ENCODE measurements at places on chromosomes 12 and 14.

GRCh38 chr12:95718006-95718431 lies 72.5 kb downstream of the NTN4 start:
- no peak for DNase-seq

DNA sequence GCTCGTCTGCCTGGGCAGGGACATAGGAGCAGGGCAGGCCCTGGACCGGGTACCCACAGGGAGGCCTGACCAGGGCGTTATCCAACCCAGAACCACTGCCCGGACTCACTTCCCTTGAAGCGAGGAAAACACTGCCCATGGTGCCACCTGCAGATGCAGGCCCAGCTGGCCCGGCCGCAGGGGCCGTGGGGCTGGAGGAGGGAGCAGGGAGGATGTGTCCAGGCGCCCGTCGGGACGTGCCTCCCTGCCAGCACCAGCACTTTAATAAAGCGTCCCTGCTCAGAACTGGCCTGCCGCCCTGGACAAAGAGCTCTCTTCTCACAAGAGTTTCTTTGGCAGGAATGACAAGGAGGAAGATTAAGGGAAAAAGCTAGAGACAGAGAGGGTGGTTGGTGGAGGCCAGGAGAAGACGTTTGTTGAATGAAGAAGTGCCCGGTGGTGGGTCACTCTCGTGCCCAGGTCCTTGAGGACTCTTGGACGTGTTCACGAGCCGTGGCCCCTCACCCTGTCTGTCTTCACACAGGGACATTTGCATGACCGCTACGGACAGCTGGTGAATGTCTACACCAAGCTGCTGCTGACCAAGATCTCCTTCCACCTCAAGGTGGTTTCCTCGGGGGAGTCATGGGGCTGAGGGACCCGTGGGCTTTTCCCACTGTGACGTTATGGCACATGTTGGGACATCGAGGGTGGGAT lies 14.2 kb downstream of the HIP1R start:
- no peak for DNase-seq

DNA sequence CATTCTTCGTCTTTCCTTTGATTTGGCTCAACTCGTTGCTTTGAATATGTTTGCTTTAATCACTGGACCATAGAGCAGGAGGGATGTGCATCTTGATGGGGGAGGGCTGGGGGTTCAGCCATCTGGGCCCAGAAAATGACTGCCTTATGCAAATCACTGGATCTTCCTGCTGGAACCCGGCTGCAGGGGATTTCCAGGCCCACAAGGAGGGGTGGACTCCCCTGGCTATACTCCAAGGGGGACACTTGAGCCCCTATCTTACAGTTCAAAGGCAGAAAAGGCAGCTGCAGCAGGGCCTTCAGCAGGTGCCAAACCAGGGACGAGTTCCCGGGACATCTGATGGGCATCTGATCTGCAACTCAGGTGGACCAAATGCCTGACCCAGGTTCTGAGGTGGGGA lies 122.5 kb downstream of the DICER1 start:
- DNase-seq = no peak

DNA sequence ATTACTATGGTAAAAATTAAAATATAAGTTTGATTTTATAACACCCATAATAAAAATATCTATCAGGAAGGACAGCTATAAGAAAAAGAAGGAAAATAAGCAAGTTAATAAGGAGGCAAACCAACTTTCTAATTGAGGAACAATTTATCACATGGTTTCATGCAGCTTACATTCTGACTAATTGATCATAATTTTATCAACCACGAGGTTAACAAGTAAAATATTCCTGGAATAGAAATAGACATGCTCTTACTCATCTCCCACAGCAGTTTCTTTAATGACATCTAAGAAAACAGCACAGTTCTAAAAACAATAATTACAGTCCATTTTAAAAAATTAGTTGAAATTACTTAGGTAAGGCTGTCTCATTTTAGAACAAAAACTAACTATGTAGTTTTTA lies 130.8 kb upstream of the KRR1 start:
- no peak for DNase-seq

- peak; percentile 24 for DNase-seq
Observed at GRCh38 chr12:108565146-108565545, 2.8 kb downstream of the ISCU start.

DNA sequence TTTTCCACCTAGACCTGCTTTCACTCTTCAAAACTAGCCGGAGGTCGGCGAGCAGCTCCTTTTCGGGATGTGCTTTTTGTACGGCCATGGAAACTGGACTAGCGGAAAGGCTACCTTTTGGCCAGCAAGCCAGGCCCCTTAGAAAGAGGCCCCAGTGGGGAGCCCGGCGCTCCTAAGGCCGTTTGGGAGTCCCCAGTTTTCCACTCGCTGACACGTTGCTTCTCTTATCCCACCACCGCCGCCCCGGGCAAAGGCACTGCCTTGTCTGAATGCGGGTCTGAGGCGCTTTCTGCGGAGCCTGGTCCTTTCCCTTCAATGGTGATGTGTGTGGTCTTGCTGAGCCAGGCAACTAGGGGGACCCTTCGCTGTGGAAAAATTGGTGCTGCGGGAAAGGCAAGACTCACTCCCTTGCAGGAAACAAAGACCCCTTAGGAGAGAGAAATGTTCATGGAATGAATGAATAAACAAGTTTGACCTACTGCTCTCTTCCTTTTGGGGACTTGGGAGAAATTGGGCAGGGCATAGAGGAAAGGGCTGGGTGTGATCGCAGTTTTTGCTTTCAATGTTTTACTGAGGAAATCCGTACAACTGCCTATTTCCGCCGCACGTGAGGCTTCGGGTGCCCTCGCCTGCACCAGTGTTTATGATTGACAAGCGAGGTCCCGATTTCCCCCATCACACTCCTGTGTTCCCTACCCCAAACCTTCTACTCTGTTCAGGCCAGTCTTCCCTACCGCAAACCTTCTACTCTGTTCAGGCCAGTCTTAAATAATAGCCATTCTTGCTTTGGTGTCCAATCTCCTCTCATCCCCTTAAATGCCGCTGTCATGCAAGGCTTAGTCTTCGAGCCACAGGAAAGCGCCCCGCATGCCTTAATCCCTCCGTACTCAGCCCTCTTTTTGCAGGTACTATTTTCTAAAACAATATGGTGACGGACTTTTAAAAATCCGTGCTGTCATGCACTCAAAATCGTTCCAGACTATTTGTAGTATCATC lies 1.0 kb upstream of the SLC38A2 start:
- DNase-seq = no peak

GRCh38 chr12:120557589-120557988 lies 23.4 kb downstream of the RNF10 start:
- DNase-seq = no peak

DNA sequence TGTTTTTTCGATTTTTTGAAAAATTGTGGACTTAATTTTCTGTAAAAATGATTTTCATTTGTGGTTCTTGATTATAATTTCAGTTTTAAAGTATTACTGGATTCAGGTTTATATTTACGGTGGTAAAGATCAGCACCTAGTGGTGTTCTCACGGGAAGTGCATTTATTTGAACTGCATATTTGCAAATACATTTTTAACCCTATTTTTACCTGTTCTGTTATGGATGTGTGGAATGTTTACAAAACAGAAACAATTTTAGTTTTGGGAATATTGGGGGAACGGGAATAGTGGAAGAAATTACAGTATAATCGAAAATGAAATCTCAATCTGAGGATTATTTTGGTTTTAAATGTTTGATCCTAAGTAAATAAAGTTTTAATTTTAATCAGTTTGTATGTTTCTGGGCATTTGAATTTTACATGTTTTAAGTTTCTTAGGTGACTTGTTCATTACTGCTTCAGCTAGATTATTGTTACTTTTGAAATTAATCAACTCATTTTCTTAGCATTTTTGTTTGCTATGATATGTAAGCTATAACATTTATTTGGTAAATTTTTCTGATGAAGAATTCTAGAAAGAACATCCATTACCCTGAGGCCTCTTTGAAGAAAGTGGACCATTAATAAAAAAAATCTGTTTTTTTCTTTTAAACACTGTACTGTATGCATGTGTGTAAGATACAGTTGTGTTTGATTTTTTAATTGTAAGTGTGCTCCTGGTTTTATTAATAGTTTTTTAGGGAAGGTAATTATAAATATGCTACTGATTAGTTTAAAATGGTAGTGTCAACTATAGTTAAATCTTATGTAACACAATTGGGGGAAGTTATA lies 942 bp downstream of the ATF7IP start:
- no peak for DNase-seq

DNA sequence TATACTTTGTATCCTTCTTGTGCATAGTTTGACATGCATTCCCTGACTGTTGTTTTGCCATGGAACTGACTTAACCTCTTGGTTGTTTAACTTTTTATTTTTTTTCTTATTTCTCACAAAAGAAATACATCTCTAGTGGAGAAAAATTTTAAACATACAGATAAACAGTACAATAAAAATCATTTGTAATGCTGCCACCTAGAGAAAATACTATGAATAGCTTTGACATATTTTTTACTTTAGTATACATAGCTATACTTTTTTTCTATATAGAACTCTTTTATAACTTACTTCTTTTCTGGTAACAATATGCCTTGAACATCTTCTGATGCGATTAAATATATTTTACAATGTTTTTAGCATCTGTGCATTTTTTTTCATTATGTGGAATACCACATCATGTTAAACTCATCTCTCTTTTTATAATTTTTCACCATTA lies 184.5 kb downstream of the AKAP6 start:
- peak; percentile 37 for DNase-seq

All from inflammatory macrophage (primary cell).